NB4 (cell line): ENCODE measurements at places on chromosomes 7 and 10.

DNA sequence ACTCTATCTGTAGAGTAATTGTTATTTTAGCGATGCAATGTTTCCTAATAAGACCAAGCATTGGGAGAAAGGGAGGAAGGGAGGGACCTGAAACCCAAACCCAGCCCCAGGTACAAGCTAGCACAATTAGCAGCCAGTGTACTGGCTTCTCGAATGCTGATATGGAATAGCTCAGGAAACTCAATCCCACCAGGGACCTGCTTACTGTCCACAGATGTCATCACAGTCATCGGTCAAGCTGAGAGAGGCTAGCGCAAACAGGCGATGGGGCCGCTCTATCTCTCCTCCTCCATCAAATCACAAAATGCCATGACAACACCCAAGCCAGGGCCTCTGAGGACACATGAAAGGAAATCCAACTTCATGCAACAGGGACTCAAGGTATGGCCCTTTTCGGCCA, 192.1 kb downstream of the KCNMA1 start:
- no peak for DNase-seq

DNA sequence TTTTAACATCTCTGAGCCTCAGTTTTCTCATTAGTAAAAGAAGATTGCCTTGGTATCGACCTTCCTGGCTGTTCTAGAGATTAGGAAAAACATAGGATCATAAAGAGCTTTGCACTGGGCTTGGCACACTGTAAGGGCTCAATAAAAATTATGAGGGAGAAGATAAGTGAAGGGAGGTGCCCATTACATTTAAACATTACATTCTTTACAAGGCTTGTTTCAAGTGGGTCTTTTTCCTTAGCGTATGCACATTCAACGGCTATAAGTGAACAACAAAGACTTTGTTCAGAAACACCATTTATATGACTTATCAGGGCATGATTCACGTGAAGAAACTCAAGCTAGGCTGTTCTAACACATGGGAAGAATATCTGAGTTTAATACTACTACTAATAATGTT, 351.9 kb upstream of the NPVF start:
- DNase-seq, result no peak

- no peak for DNase-seq
Measured at GRCh38 chr7:34838329-34838728, 180.3 kb downstream of the NPSR1 start.

- no peak for DNase-seq
Measured at GRCh38 chr7:104903044-104903443, 111.0 kb upstream of the KMT2E start.

DNA sequence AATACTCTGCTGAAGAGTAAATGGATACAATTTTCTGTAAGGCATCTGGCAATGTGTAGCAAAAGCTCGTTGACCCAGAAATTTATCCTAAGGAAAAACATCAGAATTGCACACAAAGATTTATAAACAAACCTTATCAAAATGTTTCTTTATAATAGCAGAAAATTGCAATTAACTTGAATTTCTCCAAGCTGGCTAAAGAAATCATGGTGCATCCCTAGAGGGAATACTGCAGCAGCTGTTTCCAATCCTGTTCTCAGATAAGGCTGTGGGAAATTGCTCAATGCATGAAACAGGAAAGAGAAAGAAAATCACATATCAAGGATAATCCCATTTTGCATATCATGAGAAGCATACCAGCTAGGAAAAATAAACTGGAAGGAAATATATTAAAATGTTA, 18.7 kb downstream of the TACR2 start:
- DNase-seq, result no peak

GRCh38 chr10:121928528-121928884, 675 bp upstream of the ATE1 start:
- DNase-seq, result peak; percentile 52

DNA sequence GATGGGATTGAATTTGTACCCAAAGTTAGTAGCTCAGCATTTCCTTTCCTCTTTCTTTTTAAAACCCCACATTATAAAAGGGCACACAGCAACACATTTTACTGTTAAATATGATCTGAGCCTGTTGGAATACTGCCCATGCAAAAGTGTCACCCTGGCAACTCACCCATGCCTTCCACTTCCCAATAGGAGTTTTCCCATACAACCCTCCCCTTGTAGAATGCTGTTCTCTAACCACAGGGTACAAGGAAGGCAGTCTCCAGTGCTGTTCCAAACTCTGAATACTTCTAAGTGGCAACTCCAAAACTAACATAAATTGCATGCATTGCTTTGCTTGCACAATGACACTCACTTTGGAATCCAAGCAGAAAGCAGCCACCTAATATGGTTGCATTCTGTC, 60.8 kb downstream of the NRCAM start:
- no peak for DNase-seq

DNA sequence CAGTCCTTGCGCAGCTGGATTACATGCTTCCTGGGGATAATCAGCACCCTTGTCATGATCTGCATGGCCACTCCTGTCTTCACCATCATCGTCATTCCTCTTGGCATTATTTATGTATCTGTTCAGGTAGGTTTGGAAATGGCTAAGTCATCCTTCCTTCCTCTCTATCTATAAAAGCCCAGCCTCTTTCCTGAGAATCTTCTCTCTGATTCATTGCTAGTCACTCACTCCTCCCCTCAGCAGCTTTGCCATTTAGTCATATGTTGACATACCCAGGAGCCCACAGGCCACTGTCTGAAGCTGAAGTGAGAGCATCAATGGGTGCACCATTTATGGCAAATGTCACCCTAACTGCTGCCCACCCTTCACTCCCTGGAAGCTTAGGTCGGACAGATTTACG, 52.0 kb downstream of the ABCC2 start:
- DNase-seq, result no peak

- DNase-seq, result no peak
Measured at GRCh38 chr7:115217373-115217772, 295.5 kb downstream of the MDFIC start.

DNA sequence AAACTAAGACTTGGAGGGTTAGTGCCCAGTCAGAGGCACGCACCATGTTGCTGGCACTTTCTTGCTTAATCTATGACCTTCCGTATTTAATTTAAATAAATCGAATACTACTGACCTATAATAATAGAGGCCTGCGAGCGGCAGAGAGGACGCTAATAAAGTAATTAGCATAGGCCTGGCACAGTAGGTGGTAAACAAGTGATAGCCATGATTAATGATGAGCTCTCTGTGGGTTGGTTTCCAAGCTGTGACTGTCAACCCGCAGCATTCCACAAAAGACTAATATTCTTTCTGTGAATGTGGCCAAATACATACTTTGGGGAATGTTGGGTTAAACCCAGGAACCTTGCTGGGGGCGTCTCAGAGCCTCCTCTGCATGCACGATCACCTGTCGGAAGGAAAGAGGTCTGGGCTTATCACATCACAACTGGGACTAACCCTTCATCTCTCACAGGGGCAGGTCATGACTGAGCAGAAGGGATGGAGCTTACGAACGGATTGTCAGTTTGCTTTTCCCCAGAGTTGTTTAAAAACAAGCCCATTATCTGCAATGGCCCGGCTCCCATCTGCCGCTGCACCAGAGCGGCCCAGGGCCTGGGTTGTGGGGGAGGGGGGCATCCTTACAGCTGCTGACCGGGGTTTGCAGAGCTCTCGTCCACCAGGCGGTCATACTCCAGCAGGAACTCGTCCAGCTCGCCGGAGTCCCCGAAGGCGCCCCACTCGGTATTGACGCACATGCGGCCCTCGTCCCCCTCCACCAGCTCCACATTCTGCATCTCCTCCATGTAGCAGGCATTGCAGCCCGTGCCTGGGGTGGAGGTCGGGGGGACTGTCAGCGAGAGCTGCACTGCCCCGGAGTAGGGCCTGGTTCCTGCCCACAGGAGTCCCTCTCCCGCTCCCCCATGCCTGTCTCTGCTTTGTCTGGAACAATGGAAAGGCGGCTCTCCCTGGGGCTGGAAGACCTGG, 6.2 kb upstream of the MYL7 start:
- no peak for DNase-seq

DNA sequence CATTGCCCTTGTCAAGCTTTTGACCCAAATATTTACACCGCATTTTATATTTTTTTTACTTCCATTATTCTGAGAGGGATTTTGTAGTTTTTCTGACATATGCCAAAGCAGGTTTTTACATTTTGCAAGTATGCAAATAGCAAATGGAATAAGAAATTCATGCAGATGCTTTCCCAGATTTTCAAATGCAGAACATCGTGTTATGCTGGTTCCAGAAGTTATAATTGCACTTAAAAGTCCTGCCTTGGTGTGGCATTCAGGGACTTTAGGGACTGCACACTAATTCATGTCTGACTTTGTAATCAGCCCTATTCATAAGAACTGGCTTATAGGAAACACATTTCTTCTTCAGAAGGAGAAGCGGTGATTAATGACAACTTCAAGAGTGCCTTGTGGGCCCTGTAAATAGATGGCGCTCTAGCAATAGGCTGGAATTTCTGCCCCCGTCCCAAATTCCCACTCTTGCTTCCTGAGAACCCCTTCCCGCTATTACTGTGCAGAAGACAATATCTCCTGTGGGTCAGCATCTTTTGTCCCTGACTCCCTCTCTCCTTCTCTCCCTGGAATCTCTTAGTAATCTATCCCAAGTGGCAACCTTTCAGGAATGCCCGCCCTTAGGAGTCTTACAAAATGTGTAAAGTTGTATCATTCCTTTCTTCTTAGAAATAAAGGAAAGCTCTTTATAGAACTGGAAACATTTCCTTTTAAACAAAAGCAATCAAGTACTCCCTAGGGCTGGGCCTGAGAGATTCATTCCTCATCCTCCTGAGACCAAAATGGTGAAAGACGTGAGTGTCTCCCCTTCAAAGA, 264.0 kb downstream of the INHBA start:
- DNase-seq, result no peak

GRCh38 chr10:32163071-32163761, 107.0 kb upstream of the KIF5B start:
- DNase-seq, result no peak

- DNase-seq, result no peak
Measured at GRCh38 chr10:72027498-72027897, 60.9 kb downstream of the SPOCK2 start.

DNA sequence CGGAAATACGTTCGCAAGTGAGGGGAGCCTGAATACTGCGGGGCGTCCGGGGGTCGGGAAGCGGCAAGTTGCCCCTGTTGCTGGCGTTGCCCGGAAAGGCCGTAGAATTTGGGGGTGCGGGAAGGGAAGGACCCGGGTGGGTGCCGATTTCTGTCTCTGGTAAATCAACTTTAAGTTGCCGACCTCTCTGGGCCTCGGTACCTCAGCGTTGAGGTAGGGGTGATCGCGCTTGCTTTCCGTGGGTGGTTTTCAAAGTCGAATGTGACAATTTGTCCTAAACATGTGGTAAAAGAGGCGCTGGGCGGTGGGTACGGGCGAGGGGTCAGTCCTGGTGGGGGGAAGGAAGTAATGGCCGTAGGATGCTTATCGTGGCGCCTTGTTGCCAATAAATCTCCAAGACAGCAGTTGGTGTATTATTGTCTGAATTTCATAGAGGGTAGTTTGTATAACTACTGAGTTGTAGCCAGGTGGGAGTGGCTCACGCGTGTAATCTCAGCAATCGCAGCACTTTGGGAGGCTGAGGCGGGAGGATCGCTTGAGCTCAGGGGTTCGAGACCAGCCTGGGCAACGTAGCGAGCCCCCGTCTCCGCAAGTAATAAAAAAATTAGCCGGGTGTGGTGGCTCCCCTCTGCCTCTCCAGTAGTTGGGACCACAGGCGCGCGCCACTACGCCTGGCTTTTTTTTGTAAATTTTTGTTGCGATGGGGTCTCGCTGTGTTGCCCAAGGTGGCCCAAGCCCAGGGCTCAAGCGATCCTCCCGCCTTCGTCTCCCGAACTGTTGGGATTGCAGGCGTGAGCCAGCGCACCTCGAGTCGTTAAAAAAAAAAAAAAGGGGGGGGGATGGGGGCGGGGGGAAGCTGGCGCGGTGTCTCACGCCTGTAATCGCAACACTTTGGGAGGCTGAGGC, 644 bp downstream of the BUD23 start:
- DNase-seq, result no peak

GRCh38 chr10:90575125-90575524, 282.7 kb downstream of the HTR7 start:
- no peak for DNase-seq

DNA sequence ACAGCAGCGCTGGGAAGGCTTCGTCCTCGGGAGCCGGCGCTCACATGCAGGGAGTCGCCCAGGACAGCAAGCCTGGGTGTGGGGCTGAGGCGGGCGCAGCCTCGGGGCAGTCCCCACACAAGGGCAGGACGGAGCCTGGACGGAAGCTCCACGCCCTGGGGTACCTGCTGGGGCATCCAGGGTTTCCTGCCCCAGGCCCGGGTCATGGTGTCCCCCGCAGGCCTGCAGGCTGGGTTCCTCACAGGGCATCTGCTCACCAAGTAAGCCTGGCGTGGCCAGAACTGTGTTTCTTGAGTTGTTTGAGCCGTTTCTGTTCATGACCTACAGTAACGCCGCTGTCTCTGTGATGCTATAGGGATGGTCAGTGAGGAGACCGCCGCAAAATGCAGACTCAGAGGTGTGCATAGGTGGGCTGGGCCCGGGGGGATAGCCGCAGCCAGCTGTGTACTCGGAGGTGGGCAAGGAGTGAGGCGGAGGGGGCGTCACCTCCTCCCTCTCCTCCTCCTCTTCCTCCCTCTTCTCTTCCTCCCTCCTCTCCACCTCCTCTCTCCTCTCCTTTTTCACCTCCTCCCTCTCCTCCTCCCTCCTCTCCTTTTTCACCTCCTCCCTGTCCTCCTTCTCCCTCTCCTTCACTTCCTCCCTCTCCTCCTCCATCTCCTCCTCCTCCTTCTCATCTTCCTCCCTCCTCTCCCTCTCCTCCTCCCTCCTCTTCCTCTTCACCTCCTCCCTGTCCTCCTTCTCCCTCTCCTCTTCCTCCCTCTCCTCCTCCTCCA, 438.9 kb downstream of the DNAJB6 start:
- no peak for DNase-seq

- DNase-seq, result no peak
Measured at GRCh38 chr10:12595936-12596576, 246.7 kb downstream of the CAMK1D start.

DNA sequence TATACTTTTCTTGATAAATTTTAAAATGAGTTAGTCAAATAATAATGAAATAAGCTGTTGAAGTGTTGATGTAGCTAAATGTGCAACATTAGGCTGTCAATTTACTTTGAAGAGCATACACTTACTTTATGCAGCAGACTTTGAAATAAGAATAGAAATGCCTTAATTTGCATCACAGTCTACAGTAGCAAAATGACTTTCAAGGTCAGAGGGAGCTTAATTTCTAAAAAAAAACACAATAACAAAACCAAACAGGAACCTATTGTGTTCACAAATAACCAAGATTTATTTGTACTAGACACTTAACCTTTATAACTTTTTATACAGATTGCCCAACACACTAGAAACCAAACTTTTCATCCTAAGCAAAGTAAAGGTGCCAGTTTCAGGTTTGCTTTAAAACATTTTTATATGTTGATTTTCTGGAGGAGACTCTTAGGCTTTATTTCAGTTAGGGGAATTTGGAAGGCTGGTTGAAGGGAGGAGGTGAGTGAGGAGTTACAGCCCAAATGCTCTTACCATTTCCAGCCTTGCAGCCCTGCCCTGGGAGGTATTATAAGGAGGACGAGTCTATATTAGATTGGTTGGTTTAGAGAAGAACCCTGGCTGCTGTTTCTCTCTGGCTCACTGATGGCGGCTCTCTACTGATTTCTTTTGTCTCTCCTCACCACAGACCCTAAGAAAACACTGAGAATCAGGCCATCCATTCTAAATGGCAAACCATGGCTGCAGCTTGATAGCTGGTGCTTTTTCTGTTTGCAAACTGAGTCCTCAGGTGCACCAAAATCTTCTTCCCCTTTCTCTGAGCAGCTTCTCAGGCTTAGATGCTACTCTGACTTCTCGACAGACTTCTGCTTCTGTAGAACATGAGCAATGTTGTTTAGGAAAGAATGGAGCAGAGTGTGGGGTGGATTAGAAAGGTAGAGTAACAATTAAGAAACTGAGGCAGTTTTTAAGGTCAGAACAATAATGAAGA, 55.2 kb upstream of the RPA3 start:
- DNase-seq, result no peak
